Motor neuron (in vitro differentiated cells): ENCODE measurements at places on chromosomes 13 and 19.

- no peak for ATAC-seq
Observed at GRCh38 chr19:4338441-4339355, at the start of gene STAP2. Gene STAP2 (minus strand): TSS chr19:4338827. CDS start chr19:4338753, 74 bp downstream.

DNA sequence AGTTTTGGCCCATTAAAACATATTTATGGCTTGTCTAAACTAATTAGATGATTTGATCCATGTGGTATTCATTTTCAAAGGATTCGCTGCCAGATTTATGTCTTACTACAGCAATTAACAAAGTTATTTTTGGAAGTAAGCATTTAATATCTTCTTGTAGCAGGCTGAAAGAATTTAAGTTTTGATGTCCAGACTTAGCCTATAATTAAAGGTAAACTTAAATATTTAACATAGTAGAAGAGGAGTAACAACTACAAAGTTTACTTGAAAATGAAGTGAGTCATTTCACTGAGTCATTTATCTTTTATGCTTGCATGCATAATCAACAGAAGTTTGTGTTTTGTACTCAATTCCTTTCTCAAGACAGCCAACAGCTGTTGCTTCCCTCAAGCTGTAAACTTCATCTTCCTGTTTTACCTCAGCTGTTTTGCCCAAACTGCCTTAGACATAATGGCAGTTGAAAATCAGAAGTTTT is 58.1 kb downstream of the EDNRB start:
- ATAC-seq = peak; percentile 98

GRCh38 chr19:54682306-54682856 is 19.6 kb downstream of the LILRB4 start:
- no peak for ATAC-seq

DNA sequence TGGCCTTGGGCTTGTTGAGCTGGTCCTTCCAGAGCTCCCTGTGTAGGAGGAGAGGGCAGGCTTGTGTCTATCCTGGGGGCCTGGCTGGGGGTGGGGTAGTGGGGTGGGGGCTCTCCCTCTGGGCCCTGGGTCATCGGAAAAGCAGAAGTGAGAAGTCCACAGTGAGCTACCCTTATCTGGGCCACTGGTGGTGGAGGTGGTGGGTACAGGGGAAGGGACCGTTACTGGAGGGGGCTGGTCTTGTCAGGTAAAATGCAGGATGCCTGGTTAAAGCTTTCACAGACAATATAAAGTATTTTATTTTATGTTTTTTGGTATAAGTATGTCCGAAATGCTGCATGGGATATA is 342 bp upstream of the SIGLEC10 start:
- ATAC-seq = no peak

DNA sequence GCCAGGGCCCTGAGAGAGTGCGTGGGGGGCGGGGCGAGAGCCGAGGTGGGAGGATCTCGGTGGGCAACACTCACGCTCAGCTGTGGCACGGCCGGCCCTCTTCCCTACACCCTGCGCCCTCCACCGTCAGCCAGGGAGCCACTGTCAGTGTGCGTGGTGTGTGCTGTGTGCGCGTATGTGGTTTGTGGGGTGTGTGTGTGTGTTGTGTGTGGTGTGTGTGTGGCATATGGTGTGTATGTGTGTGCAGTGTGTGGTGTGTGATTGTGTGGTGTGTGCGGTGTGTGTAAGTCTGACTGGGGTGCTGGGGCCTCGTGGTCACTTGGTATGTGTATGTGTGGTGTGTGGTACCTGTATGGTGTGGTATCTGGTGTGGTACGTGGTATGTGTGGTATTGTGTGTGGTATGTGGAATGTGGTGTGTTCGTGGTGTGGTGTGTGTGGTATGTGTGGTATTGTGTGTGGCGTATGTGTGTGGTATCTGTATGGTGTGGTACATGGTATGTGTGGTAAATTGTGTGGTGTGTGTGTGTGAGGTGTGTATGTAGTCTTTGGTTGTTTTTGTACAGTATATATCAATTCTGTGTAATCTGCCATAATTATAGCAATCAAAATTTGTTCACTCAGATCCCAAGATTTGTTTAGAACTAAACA is 5.1 kb downstream of the GRK1 start:
- peak; percentile 19 for ATAC-seq

DNA sequence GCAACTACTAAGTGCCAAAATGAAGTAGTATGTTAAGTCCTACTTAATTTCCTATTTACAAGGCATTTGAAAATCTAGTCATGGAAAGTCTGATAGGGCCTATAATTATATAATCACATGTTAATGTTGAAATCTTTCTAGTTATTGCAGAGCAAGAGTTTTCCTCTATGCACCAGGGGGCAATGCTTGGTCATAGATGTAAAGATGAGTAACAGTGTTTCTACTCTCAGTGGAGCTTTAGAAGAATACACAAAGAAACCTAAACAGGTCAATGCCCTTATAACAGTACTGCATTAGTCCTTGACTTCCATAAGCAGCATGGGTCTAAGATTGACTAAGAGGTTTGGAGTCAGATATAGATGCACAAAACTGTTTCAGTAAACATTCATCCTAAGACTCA is 218.7 kb downstream of the KCTD12 start:
- ATAC-seq = no peak

GRCh38 chr13:25939961-25940687 is 111.7 kb downstream of the SHISA2 start:
- no peak for ATAC-seq

DNA sequence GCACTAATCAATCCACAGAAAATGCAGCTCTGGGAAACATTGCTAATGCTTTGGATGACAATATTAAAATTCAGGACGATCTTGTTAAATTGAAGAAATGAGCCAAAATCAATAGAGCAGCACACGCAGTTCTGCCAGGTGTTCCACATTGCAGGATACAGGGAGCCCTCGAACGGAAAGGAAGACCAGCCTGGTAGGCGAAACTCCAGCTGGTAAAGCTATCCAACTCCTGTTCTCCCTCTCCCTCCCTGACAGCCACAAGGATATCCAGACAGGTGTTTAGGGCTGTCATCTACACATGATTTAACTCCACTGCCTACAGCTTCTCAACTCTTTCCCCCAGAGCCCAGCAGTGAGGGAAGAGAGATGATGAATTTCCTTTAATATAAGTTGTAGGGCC is 67.7 kb downstream of the EPSTI1 start:
- no peak for ATAC-seq

DNA sequence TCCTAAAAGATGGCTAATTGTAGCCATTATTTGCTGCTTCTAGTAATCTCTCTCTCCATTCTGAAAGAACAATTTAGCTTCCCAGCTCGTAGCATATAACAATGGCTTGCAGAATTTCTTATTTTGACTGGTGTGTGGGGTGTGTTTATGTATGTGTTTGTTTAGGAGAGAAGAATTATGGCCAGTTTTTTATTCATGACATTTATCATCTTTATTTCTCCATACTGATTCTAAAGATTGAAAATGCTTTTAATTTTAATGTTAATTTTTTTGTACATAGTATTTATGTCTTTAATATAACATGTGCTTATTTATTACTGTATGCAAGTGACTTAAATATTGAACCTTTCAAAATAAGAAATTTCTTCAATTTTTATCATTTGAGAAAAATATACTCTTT is 115.8 kb upstream of the TMTC4 start:
- ATAC-seq = no peak

GRCh38 chr13:53131361-53131760 is 102.7 kb downstream of the OLFM4 start:
- no peak for ATAC-seq
